ENCODE measurements at places on chromosomes 7 and 10. TPM values are rescaled to one million over a fixed set of nuclear protein-coding genes. Genes with fewer than 3 reads are reported as not detected.

Gene CLDN12
- total RNA-seq, result 62.3 TPM

Gene MMD2
- 16.7 TPM for total RNA-seq

Gene SYNPO2L
- 0.48 TPM for total RNA-seq

Gene SORBS1
- total RNA-seq, result 387 TPM

Gene HOXA2
- not detected for total RNA-seq

- no peak for DNase-seq
Measured at GRCh38 chr10:23150091-23150490, 42.0 kb upstream of the PTF1A start.

DNA sequence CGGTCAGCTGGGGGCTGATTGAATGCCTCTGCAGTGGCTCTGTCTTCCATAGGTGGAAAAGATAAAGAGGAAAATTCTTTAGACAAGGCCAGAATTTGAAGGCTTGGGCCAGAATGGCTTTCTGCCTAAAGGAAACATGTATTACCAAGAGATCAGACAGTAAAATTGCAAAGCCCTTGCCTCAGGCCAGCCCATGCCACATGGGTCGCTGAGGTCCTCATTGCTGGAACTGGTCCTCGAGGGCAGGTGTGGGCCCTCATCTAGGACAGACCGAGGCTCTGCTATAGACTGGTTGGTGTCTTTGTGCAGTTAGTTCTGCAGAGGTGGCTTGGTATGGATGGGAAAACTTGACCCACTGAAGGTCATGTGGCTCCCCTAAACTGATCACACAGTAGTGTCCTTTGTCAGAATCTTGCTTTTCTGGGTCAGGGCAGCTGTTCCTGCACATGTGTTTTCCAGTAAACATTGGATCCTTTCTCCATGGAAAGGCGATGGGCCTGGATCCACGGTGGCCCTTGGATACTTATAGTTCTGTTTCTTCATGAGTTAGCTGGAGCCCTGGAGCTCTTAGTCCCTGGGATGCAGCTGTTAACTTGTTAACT, 80.4 kb downstream of the TMEM178B start:
- DNase-seq, result no peak

Data from dorsolateral prefrontal cortex (tissue), 122 donors.